ENCODE measurements at places on chromosomes 7 and 10. TPM values are rescaled to one million over a fixed set of nuclear protein-coding genes. Genes with fewer than 3 reads are reported as not detected.

The LIPK gene
- total RNA-seq: not detected

The TMEM178B gene
- 0.06 TPM for total RNA-seq

The CPEB3 gene
- 1.9 TPM for total RNA-seq

The OGDHL gene
- total RNA-seq: 1.1 TPM

The TMEM196 gene
- total RNA-seq: not detected

The BLNK gene
- 1.3 TPM for total RNA-seq

The OPALIN gene
- not detected for total RNA-seq

The CASD1 gene
- 11.9 TPM for total RNA-seq

The GOT1 gene
- total RNA-seq: 50.8 TPM

- DNase-seq: no peak
Measured at GRCh38 chr7:22660293-22660692, 66.7 kb upstream of the IL6 start.

DNA sequence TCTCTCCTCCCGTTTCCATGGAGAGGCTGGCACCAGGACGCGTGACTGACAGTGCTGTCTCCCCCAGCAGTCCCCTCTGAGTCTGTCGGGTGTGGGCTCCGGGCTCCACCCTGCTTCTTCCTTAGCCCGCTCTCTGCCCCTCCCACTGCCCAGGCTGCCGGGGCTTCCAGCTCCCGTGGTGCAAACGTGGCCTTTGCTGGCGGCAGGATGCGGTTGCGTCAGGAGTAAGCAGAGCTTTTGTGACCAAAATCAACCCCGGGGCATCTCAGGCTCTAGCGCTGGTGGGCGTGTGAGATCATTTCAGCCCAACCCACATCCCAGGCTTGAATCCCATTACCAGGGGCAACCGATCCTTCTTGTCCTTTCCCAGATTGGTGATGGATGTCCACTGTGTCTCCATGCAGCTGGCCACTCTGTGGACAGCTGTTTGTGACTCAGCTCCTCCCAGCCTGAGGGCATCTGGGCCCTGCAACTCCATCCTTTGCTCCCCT lies 28.2 kb downstream of the PTPRE start:
- no peak for DNase-seq

DNA sequence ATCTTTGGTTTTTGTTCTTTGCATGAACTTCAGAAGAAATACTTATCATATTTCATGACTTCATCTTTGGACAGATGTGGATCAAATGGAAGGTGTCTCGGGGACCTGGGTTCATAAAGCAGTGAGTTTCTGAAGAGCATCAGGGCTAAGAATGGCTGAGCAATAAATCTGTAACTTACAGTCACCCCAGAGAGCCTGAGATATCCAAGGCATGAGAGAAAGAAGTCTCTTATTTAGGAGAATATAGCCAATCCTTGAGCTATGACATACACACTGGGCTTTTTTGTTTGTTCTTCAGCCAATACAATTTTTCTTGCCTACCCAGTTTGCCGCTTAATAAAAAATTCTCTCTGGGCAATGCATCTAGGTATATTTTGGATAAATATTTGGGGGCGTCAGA lies 252.6 kb upstream of the INHBA start:
- no peak for DNase-seq

GRCh38 chr7:86964973-86965726 lies 94.3 kb downstream of the ELAPOR2 start:
- no peak for DNase-seq

GRCh38 chr10:114495303-114495702 lies 91.0 kb upstream of the AFAP1L2 start:
- DNase-seq: no peak

- DNase-seq: no peak
Measured at GRCh38 chr7:120738816-120739215, 119.1 kb downstream of the TSPAN12 start.

GRCh38 chr7:102036958-102037357 lies 219.5 kb downstream of the CUX1 start:
- DNase-seq: no peak

DNA sequence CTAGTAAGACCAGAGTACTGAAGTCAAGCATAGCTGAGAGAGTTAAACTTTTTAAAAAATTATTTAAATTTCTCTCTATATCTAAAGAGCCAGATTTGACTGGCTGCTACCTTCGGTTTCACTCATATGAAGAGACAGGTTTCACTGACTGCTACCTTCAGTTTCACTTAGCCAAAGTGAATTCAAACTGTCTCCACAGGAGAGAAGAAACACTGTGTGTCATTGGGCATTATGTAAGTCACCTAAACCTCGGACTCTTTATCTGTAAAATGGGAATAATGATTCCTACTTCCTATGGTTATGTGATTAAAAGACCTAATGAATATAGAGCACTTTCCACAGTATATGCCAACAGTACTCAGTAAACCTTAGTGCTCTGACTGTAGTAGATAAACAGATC lies 41.6 kb upstream of the MET start:
- no peak for DNase-seq

DNA sequence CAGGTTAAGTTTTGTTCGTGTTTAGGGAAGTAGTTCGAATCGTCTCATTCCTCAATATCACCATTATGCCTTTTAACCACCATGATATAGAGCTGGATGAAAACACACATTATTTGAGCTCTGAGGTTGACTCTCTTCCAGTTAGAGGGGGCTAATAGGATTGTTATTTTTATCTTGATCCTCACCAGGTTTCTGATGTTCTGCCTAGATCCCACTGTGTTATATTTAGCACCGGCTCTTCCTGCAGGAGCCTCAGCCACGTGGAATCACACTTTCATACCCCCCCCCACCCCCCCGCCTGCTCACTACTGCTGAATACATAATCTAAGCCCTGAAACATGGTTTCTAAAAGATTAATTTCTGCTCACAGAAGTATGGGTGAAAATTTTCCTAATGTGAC lies 88.3 kb downstream of the NRCAM start:
- no peak for DNase-seq

DNA sequence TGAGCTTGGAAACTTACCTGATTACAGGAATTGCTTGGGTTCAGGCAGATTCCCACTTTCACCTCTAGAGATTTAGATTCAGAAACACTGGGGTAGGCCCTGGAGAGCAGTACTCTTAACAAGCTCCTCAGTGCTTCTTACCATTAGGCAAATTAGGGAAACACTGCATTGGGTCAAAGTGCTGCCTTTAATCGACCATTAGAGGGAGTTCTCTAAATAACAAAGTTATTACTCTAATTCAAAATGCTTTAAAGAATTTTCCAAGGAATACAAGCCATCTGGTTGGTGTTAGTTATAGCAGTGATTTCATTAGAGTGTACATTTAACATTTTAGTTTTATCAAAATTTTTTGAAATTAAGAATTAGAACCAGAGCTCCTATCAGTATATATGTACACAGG lies 324.5 kb downstream of the GFRA1 start:
- DNase-seq: no peak

- no peak for DNase-seq
Measured at GRCh38 chr7:158929306-158929705, 72.9 kb downstream of the DYNC2I1 start.

- no peak for DNase-seq
Measured at GRCh38 chr10:86188326-86188725, 178.3 kb downstream of the GRID1 start.

- no peak for DNase-seq
Measured at GRCh38 chr7:42053834-42054233, 183.2 kb downstream of the GLI3 start.

GRCh38 chr10:113434950-113435349 lies 117.9 kb upstream of the HABP2 start:
- no peak for DNase-seq

DNA sequence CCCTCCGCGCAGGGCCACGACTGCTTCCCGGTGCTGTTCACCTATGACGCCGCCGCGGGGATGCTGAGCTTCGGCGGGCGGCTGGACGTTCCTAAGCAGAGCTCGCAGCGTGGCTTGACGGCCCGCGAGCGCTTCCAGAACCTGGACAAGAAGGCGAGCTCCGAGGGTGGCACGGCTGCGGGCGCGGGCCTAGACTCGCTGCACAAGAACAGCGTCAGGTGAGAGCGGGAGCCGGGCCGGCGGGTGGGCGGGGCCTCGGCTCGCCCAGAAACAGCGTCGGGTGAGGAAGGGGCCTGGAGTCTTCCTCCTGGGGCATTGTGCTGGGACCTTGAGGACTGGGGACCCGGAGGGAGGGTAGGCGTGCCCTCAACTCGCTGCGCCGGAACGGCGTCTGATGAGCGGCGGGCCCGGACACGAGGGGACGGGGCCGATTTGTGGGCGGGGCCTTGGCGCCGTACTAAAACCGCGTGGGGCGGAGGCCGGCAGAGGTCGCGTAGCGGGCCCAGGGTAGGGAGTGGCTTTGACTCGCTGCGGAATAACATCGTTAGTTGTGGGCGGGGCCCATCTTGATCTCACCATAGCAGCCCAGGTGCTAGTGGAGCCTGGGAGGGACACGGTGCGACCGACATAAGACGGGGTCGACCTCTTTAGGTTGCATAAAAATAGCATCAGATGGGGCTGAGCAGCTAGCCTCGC lies 15.6 kb downstream of the PDAP1 start:
- peak; percentile 84 for DNase-seq

GRCh38 chr7:74058486-74058885 lies 25.1 kb upstream of the LIMK1 start:
- no peak for DNase-seq

DNA sequence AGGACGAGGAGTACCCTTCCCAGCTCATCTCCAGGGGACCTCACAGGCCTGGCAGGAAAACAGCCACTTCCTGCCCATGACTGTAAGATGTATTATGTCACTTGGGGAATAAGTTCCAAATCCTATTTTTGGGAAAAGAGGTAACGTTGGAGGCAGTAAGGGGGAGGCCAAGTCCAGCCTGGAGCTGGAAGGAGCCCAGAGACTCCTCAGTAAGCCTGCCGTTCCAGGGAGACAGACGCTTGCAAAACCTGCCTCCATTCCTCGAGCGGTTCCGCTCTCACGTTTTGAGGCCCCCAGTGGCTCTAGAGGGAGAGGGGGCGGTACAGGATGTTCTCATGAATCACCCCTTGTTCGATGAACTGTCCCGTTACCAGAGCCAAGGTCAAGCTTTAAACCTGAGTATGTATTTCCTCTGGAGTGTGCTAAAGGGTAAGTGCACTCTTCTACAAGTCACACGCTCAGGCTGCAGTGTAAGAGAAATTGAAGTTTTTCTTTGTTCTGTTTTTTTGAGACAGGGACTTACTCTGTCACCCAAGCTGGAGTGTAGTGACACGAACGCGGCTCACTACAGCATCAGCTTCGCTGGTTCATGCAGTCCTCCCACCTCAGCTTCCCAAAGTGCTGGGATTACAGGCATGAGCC lies 45.5 kb upstream of the CYTH3 start:
- peak; percentile 26 for DNase-seq

DNA sequence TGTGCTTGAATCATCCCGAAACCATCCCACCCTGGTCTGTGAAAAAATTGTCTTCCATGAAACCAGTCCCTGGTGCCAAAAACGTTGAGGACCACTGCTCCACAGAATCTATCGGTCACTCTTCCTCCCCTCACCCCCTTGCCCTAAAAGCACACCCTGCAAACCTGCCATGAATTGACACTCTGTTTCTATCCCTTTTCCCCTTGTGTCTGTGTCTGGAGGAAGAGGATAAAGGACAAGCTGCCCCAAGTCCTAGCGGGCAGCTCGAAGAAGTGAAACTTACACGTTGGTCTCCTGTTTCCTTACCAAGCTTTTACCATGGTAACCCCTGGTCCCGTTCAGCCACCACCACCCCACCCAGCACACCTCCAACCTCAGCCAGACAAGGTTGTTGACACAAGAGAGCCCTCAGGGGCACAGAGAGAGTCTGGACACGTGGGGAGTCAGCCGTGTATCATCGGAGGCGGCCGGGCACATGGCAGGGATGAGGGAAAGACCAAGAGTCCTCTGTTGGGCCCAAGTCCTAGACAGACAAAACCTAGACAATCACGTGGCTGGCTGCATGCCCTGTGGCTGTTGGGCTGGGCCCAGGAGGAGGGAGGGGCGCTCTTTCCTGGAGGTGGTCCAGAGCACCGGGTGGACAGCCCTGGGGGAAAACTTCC lies 784 bp upstream of the SERPINE1 start:
- DNase-seq: no peak

DNA sequence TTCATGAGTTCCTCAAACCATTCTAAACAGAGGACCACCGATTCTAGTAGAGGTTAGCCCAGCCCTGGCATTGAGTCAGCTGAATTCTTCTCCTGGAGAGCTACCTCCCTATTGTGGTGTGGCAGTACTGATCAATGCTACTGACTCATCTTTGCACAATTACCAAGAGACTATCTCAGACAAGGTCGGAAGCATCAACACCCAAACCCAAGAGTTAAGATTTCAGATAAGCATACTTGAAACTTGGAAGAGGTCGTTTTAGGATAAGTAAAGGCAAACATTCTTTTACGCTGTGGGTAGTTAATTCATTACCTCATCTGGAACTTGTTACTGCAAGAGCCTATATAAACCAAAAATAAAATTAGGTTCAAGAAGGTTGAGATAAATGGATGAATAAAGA lies 154.6 kb upstream of the NRBF2 start:
- no peak for DNase-seq

GRCh38 chr10:76906256-76906655 lies 731.4 kb downstream of the KCNMA1 start:
- no peak for DNase-seq

DNA sequence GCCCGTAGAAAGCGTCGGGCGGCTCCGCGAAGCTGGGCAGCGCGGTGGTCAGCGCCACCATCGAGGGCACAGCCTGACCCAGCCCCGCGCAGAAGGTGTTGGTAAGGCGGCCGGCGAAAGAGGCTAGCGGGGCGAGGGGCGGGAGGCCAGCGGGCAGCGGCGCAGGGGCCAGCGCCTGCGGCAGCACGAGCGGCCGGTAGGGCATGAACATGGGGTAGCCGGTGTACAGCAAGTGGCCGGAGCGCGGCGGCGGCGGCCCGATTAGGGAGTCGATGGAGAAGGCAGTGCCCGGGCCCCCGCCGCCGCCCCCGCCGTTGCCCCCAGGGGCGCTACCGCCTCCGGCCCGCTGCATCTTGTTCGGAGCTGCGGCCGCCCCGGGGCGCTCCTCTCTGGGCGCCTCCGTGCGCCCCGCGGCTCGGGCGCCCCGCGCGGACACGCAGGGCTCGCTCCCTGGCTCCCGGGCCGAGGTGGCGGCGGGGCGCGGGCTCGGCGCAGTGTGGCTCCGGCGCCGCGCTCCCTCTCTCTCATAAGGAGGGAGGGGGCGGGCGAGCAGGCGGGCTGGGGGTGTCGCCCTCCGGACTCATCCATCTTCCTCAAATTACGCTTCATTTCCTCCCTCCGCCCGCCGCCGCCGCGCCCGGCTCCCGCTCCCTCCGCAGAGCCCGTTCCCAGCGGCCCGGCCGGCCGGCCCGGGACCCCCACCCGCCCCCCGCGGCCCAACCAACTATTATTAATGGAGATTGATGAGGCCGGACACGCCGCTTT lies at the start of gene GBX1:
Gene GBX1 (minus strand): TSS at position 498 of the 765 bp plus-strand sequence. CDS start 146 bp downstream, at position 352.
- DNase-seq: no peak

DNA sequence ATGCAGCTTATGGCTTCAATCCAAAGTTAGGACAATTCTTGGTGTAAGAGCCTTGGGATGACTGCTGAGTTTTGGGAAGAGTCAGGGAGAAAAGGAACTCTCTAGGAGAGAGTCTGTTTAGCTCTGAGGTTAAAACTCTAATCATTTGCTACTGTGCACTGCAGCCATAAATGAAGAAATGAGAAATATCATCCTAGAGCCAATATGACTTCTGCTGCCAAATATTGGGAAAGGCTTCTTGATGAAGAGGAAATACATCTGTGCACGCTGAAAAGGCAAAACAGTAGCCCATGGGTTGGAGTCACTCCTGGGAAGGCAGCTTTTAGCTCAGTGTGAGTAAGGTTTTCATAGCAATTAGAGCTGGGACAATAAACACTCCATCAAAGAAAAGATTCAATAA lies 308.8 kb downstream of the SFMBT2 start:
- no peak for DNase-seq
